ENCODE measurements at places on chromosomes 3 and 15. TPM values are rescaled to one million over a fixed set of nuclear protein-coding genes. Genes with fewer than 3 reads are reported as not detected.

The C3orf70 gene
- 8.8 TPM for total RNA-seq

The BUB1B gene
- total RNA-seq, result 0.22 TPM

The ANKRD63 gene
- total RNA-seq, result not detected

GRCh38 chr15:96053031-96053780 is 277.3 kb upstream of the NR2F2 start:
- DNase-seq, result peak; percentile 16

The KNG1 gene
- total RNA-seq, result not detected

The CPEB1 gene
- total RNA-seq, result 22.0 TPM

DNA sequence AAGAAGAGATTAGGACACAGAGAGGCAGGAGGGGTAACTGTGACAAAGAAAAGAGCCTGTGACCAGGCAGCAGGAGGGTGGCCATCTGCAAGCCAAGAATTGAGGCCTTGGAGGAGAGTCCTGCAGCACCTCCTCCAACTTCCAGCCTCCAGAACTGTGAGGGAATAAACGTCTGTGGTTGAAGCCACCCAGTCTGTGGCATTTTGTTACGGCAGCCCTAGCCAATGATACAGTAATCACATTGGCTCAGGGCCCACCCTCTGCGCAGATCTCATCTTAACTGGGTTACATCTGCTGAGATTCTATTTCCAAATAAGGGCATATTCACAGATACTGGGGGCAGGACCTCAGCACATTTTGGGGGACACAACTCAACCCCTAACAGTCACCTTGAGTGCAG is 11.3 kb downstream of the SELENOS start:
- no peak for DNase-seq

GRCh38 chr3:117562000-117562399 is 852.4 kb downstream of the TUSC7 start:
- no peak for DNase-seq

- no peak for DNase-seq
Measured at GRCh38 chr15:31255732-31256377, 70.8 kb upstream of the KLF13 start.

DNA sequence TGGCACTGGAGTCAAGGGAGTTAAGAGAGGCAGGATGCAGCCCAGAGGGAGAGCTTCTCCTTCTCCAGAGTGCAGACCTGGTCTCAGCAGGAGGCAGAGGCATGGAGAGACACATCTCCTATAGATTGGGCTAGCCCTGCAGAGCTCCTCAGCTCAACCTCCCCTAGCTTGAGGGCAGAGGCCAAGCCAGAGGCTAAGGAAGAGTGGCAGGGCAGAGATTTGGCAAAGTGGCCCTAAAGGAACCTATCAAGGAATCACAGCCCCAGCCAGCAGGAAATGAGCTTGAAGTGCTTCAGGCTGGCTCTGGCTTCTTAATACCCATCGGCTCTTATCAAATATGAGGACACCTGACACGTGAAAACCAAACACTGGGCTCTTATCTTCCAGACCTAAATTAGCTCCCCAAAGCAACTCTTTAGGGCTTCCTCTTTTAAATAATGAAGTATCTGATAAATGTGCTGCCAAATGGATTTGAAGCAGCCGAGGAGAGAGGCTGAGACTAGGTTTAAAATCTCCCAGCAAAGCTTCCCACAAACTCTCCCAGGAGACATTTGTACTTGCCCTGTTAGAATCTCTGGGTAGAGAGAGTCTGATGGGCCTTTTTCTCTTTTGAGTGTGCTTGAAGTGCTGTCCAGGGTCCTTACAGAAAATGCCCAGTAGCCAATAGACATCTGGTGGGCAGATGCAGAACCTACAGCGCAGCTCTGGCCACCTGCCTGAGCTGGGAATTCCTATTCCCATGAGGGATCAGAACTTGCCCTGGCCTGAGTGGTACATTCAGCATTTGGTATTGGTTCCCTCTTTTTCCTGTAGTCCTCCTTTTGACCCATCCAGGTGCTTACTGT is 271.4 kb downstream of the CLSTN2 start:
- DNase-seq, result no peak

The C3orf85 gene
- total RNA-seq, result not detected

DNA sequence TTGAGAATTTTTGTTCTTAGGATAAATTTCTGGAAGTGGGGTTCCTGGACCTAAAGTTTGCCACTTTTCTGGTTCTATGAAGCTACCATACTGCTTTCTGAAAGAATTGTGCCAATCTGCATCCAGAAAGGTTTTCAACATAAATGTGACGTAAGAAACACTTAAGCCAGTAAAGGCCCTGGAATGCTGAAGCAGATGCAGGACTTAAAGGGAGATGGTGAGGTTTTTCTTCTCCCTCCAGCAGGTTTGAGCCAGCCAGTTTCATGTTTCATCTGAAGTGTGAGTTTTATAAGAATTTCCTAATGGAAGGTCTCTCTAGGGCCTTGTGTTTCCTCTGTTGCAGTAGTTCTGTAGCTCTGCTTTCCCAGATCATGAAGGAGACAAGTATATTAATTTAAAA is 33.1 kb downstream of the ZNF592 start:
- no peak for DNase-seq
